ENCODE measurements at places on chromosomes 3 and 15.

- no peak for DNase-seq
Observed at GRCh38 chr3:195139091-195139875, 131.7 kb downstream of the XXYLT1 start.

- DNase-seq: no peak
Observed at GRCh38 chr15:70291305-70292075, 193.8 kb upstream of the TLE3 start.

DNA sequence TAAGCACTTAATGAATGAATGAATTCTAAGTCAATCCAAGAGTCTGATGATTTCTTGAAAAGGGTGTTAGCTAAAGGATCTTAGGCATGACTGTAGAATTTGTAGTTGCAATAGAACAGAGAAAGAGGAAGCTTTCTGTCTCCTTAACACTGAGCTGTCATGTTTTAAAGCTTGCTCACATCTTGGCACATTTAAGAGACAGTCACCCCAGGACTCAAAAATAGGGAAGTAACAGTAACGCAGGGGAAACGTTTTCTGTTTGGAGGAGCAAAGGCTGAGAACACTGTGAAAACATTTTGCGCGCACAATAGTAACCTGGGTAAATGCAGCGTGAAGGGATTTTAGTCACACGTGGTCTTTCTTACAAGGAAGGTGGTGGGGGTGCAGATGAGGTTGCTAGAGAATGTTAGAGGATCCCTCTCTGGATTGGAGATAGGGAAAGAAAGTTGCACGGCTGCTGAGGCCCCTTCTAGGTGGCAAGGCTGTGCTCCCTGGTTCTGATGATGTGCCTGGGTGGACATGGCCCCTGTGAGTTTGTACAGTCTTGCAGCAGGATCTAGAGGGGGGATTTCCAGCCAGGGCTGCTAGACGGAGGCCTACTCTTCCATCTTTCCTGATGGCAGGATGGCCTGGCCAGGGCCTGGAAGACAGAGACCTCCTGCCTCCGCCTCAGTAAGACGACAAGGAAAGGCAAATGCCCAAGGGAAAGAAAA, 12.0 kb downstream of the STARD5 start:
- DNase-seq: no peak

- DNase-seq: no peak
Observed at GRCh38 chr15:31236184-31237042, 90.2 kb upstream of the KLF13 start.

DNA sequence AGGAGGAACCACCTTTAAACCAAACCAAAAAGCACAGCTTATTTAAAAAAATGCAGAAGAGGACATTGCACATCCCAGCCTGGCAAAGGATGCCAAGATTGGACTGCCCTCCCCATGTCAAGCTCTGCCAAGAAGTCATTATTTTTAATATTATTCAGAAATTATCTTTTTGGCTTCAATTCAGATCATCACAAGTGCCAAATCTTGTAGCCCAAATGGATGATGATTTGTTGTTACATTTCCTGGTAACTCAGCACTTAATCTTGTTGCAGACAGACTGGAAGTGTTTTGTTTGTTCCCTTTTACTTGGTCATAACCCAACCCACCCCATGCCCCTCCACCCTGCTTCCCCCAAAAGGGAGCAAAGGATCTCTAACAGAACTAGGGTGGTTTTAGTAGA, 28.1 kb upstream of the LXN start:
- DNase-seq: no peak

DNA sequence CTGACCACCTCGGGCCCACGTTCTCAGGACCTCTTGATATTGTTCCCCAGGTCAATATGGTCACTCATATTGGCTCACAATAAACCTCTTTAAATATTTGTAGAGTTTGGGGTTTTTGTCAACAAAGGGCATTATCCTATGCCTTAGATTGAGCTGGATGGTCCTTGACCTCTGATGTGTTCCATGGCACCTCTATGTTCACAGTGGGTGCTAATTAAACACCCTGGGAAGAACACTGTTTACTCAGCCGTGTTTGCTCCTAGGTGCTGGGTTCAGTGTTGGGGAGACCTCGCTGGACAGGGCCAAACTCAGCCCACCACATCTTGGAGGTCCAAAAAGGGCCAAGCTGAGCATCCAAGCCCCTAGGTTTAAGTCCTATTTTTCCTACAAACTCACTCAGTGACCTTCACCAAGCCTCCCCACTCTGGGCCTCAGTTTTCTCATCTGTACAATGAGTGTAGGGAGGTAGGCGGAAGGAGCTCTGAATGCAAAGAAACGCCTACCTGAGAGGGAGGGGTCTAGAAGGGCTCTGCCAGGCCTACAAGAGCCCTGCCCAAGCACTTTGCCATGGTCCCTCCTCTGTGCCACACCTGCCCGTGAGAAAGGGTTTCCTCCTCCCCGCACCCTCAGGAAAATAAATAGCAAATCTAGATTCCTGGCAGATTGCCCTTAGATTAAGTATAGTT, 7.2 kb downstream of the FAM174B start:
- no peak for DNase-seq

DNA sequence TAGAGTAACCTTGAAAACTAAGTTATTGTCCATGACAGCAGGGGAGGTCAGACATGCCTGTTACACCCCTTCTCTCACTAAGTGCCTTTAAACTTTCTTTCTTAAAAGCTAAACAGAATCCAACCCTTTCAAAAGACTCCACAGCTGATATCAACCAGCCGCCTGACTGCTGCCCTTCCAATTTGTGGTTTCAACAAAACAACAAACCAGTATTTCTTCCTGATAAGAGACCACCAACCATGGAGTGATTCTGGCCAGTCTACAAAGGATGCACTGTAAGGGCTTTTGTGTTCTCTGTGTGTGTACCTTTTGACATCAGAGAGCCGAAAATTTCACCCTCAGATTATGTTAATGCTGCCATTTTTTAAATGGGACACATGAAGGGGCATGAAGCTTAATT, 1204.2 kb downstream of the ROBO2 start:
- DNase-seq: no peak

DNA sequence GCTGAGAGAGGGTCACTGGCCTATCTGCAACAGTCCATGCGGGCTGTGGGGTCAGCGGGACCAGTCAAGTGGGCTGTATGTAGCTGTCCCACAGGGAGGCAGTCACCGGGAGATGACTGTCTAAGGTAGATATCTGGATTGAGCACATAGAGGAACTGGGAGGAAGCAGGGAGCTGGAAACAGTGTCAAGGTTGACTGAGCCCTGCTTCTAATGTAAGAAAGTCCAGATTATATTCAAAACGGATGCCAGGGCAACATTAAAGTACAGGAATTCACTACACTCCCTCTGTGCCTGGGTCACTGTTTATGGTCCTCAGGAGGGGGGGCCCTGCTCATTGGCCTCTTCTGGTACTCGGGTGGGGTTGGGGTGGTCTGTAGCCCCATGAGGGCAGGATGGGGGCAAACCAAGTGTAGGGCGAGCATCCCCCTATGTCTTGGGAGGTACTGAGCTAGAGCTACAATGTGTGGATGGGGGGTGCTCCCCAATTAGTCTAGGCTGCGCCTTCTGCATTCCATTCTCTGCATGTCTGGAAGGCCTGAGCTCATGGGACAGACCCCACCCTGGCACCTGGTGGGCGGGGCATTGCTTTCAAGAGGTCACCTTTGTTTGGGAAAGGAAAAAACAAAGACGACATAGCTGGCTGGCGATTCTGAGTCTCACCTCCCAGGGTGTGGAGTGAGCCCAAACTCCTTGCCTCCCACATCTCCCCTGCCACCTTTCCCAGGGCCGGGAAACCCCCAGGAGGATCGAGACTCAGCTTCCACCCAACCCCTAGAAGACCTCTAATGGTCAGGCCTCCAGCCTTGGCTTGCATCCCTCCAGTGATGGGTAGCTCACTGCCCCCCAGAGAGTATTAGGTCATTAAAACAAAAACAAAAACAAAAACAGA, 45.1 kb upstream of the C15orf39 start:
- DNase-seq: no peak

DNA sequence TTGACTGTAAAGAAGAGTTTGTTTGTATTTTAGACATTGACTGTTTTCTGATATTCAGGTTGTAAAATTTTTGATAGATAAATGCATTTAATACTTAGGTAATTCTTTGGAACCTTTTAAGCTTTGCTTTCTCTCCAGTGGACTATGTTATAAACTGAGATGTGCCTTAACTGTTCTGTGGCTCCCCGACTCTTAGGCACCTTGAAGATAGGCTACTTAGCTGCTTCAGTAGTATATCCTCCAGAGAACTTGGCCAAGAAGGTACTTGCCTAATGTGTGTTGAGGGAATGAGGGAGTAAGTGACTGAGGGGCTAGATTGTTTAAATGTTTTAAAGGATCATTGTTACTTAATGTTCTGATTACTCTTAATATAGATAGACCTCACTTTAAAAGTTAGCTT, 141.3 kb upstream of the LRRFIP2 start:
- DNase-seq: no peak

DNA sequence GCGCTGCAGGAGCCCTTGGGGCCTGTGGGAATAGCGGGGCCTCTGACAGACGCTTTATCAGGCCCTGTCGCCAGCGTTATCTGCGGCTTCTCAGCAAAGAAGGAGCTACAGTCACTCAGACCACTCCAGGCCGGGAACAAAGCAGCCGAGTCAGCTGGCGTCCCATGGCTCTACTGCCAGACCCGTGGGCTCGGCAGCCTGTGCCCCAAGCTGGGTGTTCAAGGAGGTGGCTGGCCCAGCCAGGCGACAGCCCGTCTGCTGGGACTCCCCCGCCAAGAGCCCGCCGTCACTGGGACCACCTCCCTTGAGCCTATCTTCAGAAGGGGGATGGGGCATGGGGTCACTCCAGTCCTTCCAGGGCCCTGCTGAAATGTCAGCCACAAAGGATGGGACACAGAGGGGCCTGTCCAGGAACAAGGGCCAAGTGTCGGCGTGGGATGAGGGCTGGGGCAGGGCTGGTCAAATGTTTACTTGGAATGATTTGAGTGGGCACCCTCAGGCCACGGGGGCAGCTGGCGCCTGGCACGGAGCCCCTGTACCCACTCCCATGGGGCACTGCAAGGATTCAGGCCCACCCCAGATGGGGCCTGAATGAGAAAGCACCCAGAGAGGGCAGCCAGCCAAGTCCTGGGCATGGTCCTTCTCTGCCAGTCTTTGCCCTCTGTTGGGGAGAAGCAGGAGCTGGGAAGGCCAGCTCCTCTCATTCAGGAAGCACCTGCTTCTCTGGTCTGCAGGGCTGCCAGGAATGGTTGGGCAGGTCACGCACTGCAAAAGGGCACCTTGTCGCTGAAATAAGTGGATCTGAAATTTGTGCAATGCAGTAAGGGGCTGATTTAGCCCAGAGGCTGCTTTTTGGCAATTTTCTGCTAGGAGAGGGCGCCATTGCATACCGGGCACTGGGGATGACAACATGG, 148.3 kb downstream of the SMAD6 start:
- peak; percentile 53 for DNase-seq

DNA sequence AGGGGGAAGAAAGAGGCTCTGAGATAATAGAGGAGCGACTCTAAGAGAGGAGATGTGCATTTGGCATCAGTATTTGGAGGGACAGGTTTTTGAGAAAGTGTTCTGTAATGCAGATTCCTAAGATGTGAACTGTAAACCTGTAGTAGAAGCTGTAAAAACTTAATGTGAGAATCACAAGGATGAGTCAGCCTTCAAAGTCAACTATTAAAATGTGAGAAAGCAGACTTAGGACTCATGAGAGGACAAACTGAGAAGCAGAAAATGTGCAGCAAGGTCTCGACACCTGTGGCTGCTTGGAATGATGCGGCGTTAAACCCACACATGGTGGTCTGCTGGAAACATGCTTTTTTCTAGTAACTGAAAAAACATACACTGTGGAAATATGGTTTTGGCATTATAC, 36.0 kb downstream of the USP13 start:
- no peak for DNase-seq

GRCh38 chr15:41115161-41115651, 874 bp downstream of the INO80 start:
- DNase-seq: no peak

DNA sequence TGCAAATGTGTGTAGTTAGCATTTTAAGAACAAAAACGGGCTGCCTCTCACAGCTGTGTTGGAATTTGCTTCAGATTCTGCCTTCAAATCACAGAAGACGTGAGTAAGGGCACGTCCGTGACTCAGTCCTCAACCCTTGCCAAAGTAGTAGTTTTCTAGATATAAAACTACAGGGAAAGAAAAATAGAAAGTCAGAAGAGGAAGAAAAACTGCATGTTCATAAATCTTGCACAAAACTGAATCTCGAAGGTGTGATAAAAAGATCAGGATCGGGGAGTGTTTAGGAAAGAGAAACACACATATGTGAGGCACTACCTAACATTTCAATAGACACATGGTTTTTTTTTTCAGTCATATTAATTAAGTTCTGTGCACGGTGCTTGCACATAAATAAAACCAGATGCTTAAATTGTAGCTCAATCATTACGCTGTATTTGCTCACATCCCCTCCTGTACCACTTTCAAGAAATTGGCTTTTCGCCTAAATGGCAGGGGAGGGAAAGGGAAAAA, 71.7 kb downstream of the P3H2 start:
- no peak for DNase-seq

GRCh38 chr3:21073561-21073960, 677.4 kb downstream of the ZNF385D start:
- no peak for DNase-seq

DNA sequence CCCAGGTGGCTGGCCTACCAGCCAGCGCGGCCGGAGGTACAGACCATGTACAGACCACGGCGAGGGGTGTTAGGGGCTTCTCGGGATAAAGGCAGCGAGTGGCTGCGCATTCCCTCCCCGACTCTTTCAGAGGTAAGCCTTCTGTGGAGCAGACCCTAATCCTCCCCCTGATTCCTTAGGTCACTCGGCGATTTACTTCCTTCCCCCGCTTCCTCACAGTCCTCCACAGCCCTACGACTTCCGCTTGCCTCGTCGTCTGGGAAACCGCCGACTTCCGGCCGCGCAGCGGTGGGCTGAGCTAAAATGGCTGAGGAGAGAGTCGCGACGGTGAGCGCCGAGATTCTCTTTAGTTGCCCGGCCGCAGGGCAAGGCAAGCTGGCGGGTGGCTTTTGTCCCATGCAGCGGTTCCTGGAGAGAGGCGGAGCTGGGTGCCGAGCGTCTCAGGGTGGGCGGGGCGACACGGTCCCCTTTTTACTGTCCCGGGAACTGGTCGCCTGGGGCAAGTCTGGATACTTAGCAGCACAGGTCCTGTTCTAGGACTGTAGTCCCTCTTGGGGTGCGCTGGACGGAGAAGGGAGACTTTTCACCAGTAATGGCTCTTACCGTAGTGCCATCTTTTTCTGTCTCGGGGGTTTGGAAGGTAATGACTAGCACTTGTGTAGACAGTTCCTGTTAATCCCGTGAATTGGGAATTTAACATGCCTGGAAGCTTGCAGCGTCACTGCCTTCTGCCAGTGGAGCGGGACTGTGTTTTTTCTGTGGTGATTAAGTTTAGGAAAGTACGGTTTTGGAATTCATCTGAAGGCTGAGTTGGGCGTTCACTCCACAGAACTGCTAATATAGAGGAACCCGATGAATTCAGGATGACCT, at the start of the genes BBS4 and HIGD2B:
Gene BBS4, plus strand, starts transcription at position 283 of the 870 bp plus-strand sequence. Its CDS starts 21 bp downstream, at position 304.
Gene HIGD2B, minus strand, starts transcription at position 258 of the 870 bp plus-strand sequence. CDS start 9,808 bp downstream, outside the sequence.
- DNase-seq: peak; percentile 94

GRCh38 chr15:56891852-56892440, 26.5 kb upstream of the TCF12 start:
- DNase-seq: no peak

DNA sequence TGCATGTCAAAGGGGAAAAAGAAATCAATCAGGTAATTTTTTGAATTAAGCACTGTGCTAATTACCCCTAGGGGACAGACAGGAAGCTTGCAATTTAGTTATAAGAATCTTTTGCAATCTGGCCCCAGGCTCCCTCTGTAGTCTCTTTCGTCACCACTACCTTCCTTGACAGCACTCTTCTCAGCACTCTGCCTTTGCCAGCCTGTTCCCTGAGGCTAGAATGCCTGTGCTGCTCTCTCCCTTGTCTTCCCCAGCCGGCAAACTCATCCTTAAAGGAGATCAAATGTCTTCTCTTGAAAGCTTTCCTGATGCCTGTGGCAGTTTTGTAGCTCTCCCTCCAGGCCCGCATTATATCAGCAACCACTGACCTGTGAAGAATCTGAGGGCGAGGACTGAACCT, 32.4 kb upstream of the PRTG start:
- DNase-seq: peak; percentile 72

Measured in ecto neural progenitor cell (in vitro differentiated cells).